ENCODE measurements at places on chromosomes 2 and 18.

DNA sequence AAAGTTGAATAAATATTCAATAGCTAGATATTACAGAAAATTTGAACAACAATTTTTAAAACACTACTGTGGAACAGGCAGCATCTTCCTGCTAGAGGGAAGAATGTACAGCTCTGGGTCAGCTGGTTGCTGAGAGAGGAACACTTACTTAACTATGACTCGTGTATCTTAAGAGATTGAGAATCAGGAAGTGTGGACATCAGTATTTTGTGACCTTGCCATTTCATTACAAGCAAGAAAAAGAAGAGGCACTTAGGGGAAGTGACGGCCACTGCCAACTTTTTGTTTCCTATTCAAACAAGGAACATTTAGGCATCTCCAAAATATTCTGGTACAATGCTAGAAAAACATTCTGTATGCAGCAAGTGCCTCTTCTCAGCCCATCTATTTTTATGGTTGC lies 45.9 kb downstream of the ITPRID2 start:
- no peak for DNase-seq

DNA sequence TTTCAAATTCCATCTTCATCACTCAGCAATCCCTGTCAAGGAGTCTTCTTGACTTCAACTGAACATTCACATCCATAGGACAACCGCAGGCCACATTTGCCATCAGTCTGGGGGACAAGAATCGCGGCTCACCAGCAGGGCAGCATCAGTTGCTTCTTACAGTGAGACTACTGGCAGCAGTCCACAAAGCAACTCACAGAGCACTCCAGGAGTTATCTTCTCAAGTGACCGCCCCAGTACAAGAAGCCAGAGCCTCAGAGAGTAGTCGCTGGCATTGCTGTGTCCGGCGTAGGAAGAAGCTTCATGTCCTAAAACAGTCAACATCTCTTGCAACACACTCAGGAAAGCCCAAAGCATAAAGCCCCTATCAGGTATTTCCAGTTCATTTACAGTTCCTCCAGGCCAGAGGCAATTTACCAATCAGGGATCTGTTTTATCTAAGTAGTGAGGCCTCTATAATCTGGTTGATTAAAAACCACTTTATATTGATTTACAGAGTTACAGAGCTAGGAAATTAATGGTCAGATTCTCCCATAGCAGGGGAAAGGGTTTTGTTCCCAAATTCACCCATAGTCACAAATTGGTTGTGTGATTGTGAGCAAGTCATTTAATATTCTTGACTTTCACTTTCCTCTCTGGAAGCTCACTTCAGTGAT lies 177.3 kb downstream of the NBAS start:
- DNase-seq: no peak

GRCh38 chr2:108607706-108608301 lies 73.5 kb downstream of the LIMS1 start:
- peak; percentile 48 for DNase-seq

DNA sequence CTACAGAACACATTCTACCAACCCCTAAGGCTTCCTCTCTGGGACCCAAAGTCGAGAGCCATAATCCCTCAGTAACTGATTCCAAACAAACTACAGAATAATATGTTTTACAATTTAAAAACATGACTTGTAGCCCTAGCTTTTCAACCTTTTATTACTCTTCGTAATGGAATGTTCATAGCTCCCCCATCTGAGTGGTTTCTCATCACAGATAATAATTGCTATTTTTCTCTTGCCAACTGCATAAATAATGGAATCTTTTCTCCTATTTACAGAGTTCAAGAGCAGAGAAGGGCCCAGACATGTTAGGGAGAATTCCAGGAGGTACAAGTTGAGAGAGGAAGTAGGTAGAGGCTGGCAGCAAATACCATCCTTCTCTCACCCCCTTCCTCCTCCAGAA lies 59.9 kb upstream of the CERS6 start:
- no peak for DNase-seq

GRCh38 chr2:169765523-169765922 lies 31.9 kb downstream of the KLHL23 start:
- DNase-seq: no peak

Data from NCI-H345 (cell line).